ENCODE measurements at places on chromosomes 3 and 15.

GRCh38 chr3:4936982-4937614 is 42.1 kb upstream of the BHLHE40 start:
- no peak for DNase-seq

DNA sequence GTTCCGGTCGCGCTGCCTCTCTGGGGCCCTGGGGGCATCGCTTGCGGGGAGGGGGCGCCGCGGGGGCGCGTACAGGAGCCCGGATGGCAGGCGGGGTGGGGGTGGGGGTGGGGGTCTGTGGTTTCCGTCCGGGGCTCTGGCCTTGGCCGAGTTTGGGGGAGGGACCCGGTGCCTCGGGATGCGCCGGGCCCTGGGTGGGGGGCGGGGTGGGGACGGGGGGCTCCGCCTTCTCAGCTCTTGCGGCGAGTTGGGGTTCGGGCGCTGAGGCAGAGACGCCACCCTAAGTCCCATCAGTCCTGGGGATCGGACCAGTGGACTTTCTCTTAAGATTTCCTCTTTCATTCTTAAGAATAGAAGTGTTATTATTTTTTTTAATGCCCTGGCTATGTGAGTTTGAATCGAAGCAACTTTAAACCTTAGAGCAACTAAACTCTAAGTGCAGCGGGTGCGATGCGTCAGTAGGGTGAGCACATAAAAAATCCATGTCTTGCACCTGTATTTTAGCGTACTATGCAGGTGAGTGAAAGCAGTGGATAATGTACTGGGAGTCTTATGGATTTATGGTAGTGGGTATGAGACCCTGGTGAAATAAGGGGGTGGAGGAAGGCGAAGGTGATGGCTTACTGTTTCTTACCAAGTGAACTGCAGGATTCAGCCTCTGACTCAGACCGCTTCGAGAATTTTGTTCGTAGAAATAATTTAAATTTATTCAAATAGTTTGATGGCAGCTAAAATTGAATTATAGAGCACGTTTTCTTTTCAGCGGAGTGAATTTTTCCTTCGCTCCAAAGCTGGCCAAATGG is 762 bp downstream of the CTNNB1 start:
- DNase-seq: no peak

- DNase-seq: peak; percentile 29
Observed at GRCh38 chr15:101070502-101071273, 151.5 kb downstream of the LRRK1 start.

GRCh38 chr15:34794590-34795206 is 651 bp downstream of the ACTC1 start:
- DNase-seq: no peak

- no peak for DNase-seq
Observed at GRCh38 chr3:31533169-31534064, 692 bp downstream of the STT3B start.

GRCh38 chr15:81170511-81170910 is 26.2 kb upstream of the IL16 start:
- DNase-seq: no peak

DNA sequence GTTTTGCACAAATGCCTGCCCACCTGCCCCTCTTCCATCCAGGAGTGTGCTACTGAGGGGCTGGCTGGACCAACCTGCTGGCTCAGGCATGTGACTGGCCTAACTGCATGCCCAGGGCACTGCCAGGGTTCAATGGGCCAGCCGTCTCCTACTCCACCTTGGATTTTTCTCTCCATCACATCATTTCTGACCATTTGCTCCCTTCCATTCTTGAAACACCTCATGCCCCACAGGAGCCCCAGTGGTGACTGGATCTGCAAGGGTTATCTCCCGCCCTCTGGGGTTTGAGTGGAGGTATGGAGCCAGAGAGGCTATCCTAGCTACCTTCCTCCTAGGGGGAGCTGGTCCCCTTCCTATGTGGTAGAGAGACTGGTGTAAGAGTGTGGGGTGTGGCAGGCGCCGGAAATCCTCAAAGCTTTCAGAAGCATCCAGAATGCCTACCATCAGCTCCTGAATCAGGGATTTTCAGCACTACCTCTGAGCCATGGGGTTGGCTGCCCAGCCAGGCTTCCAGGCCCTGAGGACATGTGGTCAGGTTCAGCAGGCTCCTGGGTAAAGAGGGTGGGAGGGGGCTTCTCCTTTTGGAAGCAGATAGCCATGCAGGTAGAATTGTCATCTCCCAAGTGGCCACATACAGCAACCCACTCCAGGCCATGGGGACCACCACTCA is 2.9 kb upstream of the MANF start:
- no peak for DNase-seq

GRCh38 chr15:82950746-82951370 is 1.7 kb downstream of the HOMER2 start:
- DNase-seq: no peak

- DNase-seq: no peak
Observed at GRCh38 chr3:190048932-190049441, 71.7 kb downstream of the P3H2 start.

DNA sequence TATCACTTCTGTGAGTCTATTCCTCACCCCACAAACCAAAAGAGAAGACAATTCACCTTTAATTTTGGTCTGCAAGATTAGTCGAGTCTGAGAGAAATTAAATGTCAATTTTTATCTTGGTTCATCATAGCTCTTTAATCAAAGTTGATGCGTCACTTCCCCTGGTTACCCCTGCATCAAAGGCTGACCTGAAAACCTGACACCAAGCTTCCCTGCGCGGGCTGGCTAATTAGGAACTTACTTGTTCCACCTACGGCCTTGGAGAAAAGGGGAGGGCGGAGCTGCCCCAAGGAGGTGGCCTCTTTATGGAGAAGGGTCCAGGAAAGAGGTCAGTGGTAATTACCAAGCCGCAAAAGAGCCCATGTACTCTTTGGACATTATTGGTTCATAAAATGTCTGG is 218.4 kb downstream of the ARRDC4 start:
- no peak for DNase-seq

DNA sequence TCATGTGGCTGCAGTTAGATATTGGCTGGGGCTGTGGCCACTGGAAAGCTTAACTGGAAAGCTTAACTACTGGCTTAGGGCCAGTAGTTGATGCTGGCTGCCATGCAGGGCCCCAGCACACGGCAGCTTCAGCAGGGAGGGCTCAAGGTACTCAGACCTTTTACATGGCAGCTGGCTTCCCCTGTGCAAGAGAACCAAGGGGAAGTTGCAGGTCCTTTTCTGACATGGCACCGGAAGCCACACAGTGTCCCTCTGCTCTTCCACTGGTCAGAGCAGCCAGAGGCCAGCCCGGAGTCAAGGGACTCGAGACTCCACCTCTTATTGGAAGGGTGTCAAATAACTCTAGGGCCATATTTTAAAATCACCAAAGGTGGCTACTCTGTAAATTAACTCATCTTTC is 24.5 kb downstream of the CCR9 start:
- DNase-seq: no peak

Data from DMS153 (cell line).